ENCODE measurements at places on chromosomes 5 and 9.

- DNase-seq: no peak
Measured at GRCh38 chr9:130041648-130042405, 1.2 kb downstream of the FNBP1 start.

GRCh38 chr5:61232490-61233050, 70.3 kb upstream of the SMIM15 start:
- DNase-seq: no peak

- no peak for DNase-seq
Measured at GRCh38 chr9:93097511-93098201, 1.6 kb downstream of the CARD19 start.

DNA sequence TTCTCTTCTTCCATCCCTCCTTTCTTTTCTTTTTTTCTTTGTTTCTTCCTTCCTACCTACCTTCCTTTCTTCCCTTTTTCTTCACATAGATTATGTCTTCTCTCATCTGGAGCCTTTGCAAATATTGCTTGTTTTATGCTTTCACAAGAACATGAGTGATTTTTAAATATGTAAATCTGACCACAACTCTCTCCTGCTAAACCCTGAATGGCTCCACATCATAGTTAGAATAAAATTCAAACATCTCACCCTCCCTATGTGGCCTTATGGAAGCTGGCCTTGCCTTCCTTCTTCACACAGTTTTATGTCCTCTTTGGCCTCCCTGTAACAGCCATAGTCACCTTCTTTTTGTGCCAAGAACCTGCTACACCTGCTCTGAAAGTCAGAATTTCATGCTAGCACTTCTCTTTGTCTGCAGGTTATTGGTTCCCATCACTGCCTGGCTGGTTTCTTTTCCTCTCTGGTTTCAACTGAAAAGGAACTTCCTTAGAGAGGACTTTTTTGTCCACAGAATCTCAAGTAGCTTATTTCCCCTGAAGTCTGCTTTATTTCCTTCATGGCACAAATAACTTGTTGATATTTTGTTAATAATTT, 114.3 kb upstream of the TNC start:
- no peak for DNase-seq

DNA sequence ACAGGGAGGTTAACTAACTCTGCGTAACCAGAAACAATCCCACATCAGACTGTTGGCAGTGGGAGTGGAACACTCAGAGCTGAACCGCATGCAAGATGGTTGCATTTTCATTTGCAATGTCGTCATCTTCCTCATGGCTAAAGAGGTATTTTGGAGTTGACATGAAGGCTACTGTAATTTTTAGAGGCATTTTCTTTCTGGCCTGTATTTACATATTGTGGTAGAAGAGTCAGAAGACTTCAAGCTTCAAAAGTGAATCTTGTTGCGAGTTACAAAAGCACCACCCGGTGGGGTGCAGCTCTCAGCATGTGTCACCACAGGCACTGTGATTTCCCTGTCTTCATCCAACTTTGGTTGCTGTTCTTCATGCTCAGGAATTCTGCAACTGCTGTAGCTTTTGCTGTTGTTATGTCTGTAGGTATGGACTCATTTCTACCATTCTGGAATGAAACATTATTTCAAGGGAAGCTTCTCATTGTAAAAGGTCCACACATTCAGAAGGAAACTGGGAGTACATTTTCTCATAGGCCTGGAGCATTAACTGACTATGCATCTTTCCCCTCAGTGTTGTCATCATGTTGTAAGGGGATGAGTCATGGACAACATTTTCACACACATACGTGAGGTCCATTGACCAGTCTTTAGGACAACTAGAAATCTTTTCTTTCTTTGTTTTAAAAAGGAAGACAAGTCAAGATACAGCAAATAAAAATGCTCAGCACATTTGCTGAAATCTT, 35.4 kb upstream of the GDNF start:
- no peak for DNase-seq

DNA sequence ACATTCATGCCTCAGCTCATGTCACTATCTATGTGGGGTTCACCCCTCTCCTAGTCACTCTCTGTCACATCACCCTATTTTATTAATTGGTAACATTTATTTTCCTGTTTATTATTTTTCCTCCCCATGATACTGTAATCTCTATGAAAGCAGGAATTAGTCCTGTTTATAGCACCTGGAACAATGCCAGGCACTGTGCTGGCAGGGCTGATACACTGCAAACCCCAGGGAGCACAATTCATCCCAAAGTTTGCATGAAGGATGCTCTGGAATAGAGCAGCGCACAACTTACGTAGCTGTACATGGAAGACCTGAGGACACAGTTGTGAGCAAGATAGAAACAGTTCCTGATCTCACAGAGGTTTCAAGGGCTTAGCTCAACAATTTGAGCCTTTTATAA, 103.2 kb downstream of the NSG2 start:
- no peak for DNase-seq

DNA sequence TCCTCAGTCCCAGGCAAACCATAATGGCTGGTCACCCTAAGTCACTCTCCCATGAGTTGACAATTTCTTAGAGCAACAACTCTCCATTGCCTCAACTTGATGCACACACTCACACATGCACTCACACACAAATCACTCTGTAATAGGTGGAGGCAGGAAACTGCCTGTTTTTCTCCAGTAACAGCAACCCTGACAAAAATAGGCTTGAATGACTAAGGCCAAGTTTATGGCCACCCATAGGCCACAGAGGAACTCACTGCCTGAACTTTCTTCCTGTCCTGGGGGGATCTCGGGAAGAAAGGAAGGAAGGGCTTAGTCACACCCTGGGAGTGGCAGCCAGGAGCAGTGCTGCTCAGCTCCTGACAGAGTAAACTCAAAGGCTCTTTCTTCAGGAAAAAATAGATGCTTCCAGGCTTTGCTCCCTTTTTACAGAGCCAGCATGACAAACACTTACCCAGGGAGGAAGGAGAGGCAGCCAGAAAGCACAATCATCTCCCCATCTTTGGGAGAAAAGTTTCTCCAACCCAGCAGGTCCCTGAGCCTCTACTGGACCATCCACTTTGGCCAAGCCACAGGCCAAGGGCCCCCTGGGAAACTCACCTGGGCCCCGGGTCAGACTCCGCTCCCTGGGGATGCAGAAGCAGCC, 368 bp downstream of the SH3TC2 start:
- DNase-seq: no peak

DNA sequence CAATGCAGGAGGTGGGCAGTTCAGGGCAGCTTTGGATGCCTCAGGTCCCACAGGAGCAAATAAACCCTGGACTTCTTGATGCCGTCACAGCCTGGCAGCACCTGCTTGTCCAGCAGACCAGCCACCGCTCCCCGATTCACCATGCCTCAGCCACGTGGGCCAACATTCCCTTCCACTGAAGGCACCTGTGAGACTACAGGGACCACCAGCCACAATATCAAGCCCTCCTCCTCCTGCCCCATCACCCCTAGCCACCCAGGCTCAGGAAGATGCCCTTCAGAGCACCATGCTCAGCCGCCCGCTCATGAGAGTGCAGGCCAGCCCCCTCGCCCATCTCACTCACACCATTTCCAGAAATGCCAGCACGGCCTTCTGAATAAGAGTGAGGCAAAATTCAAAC, 234.7 kb downstream of the SYK start:
- no peak for DNase-seq

- no peak for DNase-seq
Measured at GRCh38 chr9:21030389-21031035, 928 bp downstream of the HACD4 start.

- no peak for DNase-seq
Measured at GRCh38 chr9:37034305-37034937, 353 bp upstream of the PAX5 start.

DNA sequence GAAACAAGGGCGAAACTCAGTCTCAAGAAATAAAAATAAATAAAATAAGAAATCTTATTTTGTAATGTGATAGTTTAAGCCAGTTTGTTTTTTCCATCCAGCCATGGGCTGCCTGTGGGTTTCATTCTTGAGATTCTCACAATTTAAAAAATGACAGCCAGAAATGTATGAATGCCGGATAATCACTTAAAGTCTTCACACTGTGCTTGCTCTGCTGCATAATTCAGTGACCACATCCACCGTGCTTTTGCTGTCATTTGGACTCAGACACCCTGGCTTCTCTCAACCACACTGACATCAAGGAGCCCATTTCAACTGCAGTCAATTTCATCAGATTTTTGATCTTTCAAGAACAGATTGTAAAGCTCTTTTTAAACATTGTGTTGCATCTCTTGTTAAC, 61.0 kb upstream of the DAPK1 start:
- no peak for DNase-seq

DNA sequence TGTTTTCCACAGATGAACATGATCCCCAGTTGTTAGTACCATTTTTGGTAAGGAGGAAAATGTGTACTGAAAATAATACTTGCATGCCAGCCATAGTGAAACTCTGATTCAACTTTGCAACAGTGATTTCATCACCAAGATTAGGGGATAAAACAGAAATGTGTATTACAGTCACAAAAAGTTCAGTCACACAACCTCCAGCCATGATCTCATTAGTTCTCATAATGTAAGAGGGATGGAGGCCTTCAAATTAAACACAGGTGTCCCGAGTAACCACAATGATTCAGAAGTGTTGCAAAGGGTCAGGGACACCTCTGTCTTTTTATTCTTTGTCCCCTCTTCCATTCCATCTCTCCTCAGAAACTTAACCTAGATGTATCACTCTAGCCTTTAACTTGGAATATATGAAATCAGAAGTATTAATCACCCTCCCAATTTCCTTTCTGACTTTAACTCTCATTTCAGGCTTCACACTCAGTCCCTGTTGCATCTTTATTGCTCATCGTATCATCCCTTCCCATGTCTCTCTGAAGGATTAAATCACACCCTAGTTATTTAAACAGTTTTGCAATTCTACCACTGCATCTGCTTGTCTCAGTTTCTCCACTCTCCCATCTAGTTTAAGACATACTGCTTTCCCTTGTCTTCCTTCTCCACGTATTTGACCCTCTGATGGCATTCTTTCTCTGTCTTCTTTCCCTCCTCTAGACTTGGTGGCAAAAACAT, 291.2 kb downstream of the ADAMTS6 start:
- no peak for DNase-seq

DNA sequence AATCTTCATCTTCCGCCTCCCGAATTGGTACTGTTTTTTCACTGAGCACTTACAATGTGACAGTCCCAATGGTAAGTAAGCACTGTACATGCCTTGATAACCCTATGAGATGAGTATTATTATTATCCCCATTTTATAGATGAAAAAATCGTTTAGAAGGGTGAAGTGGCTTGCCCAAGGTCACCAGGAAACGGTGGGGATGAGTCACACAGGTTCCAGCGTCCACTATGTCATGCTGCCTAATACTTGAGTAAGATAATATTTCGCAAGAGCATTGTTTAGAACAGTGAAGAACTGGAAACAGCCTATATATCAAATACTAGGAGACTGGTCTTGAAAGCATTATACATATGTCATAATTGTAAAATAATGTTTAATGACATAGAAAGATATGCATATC, 12.9 kb downstream of the HAND1 start:
- DNase-seq: no peak

DNA sequence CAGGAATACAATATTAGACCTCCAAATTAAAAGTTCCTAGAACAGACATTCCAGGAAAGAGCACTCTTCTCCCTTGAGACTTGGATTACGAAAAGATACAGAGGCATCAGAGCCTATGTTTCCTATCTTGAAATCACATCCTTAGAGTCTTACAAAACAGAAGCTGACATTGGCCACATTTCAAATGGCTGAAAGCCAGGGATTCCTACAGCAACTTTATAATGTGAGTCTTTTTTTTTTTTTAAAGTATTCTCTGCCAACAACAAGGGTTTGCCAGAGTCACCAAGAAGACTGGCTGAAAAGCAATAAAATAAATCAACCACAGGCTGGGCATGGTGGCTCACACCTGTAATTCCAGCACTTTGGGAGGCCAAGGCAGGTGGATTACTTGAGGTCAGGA, 63.1 kb downstream of the TRPM6 start:
- no peak for DNase-seq

- no peak for DNase-seq
Measured at GRCh38 chr5:146641941-146642340, 126.0 kb upstream of the GPR151 start.

- no peak for DNase-seq
Measured at GRCh38 chr5:133140311-133140710, 88.5 kb downstream of the HSPA4 start.

DNA sequence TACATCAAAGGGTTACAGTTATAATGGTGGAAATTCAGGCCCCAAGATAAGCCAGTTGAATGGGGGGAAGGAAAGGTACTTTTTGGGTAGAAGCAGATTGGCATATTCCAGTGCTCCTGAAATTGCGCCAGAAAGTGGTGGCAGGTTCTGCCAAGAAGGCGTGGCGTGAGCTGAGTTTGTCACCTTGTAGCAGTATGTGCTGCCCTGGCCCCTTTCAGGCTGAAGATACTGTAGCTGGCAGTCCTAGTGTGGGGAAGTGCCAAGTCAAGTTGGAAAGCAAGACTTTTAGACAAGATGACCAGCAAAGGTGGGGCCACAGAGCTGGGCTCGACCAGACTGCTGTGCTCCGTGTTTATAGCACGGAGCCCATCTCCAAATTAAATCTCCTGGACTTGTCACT, 133.6 kb upstream of the GLRA1 start:
- no peak for DNase-seq

DNA sequence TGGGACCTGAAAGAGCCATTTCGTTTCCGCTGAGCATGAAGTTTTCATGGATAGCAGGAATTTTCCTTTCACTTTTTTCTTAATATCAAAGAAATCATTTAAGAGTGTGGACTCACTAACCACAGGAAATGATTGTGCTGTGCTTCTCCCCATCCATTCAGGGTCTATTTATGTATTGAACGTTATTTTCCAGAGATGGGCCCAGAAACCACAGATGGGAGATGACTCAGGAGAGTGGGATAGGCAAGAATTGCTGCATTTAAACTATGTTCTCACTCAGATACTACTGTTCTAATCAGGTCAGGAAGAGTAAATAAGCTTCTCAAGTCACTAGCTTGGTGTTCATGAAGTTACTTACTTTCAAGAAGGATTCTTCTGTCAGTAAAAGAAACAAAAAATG, 763.8 kb downstream of the DTWD2 start:
- DNase-seq: no peak

GRCh38 chr5:151897896-151898295, 26.8 kb downstream of the GLRA1 start:
- DNase-seq: no peak

DNA sequence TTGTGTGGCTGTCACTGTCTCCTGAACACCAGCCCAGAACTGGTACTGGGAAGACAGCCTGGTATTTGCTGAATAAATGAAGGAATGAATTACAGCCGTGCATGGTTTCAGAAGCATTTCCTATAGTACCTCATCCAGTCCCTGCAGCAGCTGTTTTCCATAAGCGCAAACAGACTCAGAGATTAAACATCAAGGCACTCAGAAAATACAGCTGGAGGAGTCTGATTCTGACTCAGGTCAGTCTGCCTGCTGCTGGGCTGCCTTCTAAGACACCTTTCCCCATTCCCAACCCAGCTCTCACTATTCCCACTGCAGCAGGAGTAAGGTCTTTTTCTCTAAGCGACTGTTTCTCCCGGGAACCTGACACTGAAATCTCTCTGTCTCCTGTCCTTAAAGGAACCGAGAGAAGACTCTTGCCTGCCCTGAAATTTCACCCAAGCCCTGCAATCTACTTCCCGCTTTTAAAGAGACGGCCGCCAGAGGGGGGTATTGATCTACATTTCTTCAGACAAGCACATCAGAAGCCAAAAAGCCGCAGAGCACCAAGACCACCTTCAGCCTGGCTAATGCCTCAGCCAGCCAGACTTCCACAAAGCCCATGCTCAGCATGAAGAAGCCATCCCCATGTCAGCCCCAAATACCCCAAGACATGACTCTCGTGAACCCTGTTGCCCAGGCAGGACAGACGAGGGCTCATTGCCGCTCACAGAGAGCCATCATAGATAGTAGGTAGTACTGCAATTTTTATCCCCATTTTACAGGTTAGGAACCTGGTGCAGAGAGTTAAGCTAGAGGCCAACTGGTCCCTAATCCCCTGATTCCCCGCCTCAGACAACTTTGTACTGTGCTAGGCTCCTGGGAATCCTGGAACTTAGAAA, 5.4 kb upstream of the FOXI1 start:
- DNase-seq: no peak
